ENCODE measurements at places on chromosomes 2 and 18. TPM values are rescaled to one million over a fixed set of nuclear protein-coding genes. Genes with fewer than 3 reads are reported as not detected.

DNA sequence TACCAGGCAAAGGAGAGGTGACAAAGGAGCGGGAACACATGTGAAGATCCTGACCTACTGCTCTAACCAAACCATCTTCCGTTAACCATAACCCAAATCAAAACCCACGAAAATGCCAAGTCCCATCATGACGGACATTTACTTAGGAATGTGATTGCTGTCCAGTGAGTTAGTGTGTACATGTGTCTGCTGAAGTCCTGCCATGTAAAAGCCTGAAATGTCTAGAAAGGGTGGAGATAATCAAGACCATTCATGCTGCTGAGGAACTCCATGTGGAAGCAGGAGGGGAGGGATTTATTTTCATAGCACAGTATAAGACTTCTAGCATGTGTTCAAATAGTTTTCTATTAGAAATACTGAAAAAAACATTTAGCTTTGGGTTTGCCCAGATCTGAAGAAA, 137.0 kb upstream of the BOD1L2 start:
- DNase-seq = no peak

DNA sequence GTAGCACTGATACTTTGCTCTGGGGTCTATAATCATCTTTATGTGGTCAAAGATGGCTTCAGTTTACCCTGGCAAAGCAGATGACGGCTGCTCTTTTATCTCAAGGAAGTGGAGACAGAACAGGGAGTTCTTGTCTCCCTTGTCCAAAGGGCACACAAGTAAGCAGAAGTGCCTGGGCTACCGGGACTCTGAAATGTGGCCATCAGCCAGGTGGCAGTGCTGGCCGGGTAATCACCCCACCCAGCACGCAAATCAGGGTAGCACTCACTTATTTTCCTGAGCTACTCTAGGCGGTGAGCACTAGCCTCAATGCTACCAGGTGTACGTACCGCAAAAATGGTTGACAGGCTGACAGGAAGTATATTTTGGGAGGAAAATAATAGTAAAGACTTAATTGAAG, 119.7 kb upstream of the ETAA1 start:
- DNase-seq = no peak

DNA sequence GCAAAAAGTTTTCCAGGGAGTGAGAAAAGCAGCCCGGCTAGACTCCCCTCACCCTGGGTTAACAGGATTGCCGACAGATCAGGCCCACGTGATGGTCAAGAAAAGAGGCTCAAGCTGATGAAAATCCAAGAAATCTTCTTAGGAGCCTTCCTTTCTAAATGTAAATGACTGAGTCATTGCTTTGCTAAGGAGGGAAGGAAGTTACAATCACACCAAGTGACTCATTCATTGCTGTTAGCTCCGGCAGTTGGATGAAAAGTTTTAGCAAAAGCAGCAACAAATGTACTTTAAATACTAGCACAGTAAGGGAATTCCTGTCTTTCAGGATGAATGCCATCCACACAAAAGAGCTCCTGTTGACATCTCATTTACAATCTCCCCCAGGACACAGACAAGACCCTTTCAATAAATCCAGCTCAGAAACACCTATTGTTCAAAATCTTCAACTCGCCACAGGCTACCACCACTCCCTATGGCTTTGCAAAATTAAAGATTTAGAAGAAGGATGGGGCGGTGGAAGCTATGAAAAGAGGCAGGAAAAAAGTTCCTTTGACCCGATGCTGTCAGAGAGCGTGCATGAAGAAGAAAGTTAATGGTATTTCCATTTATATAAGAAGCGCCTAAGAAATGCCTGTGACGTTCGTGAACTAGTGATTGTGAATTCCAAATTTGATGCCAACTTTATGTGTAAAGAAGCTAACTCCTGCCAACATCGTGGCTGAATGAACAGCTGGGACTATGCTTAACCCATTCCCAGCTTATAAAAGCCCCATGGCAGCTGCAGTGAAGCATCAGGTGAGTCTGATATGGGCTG, 153.7 kb downstream of the TGIF1 start:
- no peak for DNase-seq

DNA sequence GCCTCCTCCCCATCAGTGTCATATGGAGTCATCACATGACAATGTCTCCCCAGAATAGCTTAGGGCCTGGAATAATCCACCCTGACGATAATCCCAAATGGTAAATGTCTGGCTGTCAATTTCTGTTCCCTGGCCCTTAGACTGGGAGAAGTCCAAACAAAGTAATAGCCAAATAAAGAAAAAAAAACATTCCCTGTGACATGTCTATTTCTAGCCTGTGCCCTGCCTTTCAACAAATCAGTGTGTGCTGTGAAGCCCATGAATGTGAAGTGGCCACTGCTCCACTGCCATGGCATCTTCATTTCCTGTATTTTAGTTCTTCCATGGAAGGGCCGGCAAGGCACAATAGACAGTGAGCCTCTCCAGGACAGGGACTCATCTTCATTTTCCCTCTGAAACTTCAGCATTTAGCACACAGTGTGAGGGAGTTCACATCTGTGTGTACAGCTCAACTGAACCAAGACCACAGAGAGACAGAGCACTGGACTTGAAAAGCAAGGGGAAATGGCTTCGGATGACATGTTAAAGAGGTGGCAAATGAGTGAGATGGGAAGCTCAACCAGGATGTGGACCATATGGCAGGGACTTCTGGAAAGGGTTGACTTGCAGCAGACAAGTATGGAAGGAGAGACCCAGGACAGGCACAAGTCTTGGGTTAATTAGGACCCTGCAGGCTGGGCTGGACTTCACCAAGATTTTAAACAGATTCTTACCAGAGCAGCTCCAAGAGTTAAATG, 140.0 kb downstream of the ANTXR1 start:
- no peak for DNase-seq

- no peak for DNase-seq
Measured at GRCh38 chr2:230950874-230951339, 25.9 kb upstream of the GPR55 start.

DNA sequence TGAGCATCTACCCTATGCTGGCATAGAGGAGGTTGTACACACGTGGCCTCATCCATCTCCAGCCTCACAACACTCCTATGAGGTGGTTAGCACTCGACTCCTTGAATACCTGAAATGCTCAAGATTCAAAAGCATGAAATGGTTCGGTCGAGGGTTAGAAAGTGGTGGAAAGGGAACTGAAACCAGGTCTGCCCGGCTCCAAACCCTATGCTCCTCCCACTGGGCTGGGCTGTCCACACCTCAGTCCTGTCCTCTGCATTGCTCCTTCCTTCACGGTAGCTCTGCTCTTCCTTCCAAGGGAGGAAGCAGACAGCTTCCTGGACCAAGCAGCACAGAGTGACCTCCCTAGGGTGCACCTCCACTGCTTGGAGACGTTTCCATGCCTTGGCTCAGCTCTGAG, 565.2 kb upstream of the ID2 start:
- DNase-seq = no peak

DNA sequence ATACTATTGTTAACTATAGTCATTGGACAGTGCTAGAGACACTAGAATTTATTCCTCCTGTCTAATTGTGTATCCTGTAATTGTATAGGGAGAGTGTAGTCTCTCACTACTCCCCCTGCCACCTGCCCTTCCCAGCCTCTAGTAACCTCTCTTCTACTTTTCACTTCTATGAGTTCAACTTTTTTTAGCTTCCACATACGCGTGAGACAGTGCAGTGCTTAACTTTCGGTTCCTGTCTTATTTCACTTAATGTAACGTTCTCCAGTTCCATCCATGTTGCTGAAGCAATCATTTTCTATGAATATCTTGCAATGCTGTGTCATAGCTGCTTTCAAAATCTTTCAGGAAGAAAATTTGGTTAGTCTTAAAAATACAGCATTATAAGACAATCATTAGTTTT, 22.8 kb upstream of the RUFY4 start:
- no peak for DNase-seq

- DNase-seq = peak; percentile 90
Measured at GRCh38 chr2:96760986-96761832, 507 bp downstream of the CNNM4 start.

TAF4B gene
- total RNA-seq = 4.9 TPM

POTEC gene
- not detected for total RNA-seq

UGT1A6 gene
- total RNA-seq = 43.7 TPM

ATP9B gene
- total RNA-seq = 48.2 TPM

All from kidney (tissue), 22 donors.